ENCODE measurements at places on chromosomes 1 and 21. TPM values are rescaled to one million over a fixed set of nuclear protein-coding genes. Genes with fewer than 3 reads are reported as not detected.

DNA sequence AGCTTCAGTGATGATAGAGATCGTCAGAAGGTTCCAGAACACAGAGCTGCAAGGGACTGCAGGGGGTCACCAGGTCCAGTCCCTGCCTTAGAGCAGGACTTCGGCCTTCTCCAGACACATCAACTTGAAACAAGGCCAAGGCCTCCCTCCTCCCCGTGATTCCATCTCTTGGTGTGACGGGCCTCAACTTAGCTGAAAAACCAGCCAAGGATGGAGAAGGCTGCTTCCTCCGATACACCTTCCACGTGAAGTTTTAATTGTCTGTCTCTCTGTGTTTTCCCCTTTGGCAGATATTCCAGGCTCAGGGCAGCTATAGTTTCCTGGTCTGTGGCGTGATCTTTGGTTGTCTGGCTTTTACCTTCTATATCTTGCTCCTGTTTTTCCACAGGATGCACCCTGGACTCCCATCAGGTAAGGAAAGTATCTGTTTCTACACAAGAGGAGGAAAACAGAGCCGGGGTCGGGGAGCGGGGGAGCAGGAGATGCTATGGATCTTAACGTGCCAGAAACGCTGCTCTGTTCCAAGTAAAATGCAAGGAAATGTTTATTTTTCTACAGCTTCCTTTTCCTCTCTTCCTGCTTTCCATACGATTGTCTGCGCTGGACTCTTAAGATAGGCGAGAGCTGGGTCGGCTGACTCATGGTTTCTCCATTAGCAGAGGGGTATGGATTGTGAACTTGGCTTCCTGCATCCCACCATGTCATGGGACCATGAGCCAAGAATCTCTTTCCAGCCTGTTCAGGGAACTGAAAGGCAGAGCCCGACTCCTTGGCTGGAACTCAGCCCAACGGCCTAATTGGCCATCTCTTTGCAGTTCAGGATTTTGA lies 32.8 kb downstream of the ELK4 start:
- H3K4me1 ChIP-seq, result peaks cover 27% of the 10 kb centered on the region
- peak; percentile 78 for DNase-seq
- no peaks in the 10 kb centered on the region for H3K27me3 ChIP-seq
- H3K36me3 ChIP-seq, result peaks cover 12% of the 10 kb centered on the region
- H3K27ac ChIP-seq, result peak overlapping the region; percentile 88

GRCh38 chr21:42061195-42061985 lies 9.7 kb upstream of the UMODL1 start:
- H3K36me3 ChIP-seq, result no peaks in the 10 kb centered on the region
- H3K27ac ChIP-seq, result no peak overlapping the region
- no peak overlapping the region for H3K4me3 ChIP-seq
- H3K4me1 ChIP-seq, result peaks cover 51% of the 10 kb centered on the region
- H3K27me3 ChIP-seq, result no peaks in the 10 kb centered on the region
- no peak for DNase-seq

DNA sequence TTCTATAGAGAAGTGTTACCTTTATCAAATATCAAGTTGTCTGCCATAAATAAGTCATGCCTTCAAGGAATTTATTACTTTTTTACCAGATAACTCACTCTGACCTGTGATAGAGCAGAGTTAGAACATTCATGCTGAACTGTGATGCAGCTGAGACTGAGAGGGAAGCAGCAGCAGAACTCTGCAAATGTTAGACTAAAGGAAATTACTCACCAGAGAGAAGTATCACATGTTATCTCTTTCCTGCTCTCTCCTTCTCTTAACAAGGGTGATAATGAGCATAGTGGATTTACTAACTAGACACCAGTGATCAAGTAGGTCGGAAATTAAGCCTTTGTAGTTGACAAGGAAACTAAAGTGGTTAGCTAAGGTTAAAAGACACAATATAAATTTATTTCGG lies 181.6 kb downstream of the RASAL2 start:
- no peak overlapping the region for H3K4me3 ChIP-seq
- H3K27me3 ChIP-seq, result no peaks in the 10 kb centered on the region
- H3K4me1 ChIP-seq, result no peaks in the 10 kb centered on the region
- no peaks in the 10 kb centered on the region for H3K36me3 ChIP-seq

DNA sequence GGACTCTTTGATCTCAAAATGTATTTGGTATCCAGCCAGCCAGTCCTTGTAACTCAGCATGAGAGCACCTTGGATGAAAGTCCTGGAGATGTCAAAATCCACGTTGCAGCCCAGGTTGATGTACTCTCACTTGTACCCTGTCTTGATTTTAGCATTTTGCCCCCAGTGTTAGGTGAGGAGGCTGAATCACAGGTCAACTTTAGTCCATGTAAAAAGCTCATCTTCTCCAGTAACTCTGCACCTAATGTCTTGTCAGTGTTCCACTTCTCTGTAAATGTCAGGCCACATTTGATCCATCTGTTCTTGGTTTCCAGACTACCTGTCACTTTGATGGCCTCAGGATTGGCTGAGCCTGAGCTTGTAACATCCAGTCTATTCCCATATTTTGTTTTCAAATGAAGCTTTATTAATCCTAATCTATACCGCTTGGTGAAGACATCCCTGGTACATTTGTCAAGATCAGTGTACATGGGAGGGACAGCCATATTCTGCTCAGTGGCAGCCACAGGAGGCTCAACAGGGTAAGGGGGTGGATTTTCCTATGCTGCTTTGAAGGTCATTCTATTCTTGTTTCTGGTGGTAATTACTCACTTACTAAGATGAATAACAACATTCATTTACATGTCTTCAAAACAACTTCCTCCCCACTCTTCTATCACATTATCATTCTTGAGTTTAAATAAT lies 24.1 kb upstream of the FCRL3 start:
- H3K27me3 ChIP-seq, result no peaks in the 10 kb centered on the region
- DNase-seq, result no peak
- H3K4me1 ChIP-seq, result no peaks in the 10 kb centered on the region
- H3K27ac ChIP-seq, result no peak overlapping the region
- no peak overlapping the region for H3K4me3 ChIP-seq
- no peaks in the 10 kb centered on the region for H3K36me3 ChIP-seq

MNDA gene
- polyA plus RNA-seq, result 3.3 TPM
